ENCODE measurements at places on chromosomes 1 and 21. TPM values are rescaled to one million over a fixed set of nuclear protein-coding genes. Genes with fewer than 3 reads are reported as not detected.
A peak's percentile ranks its signal among the peaks of the same experiment; 100 is the strongest.

- peak; percentile 63 for ATAC-seq
These were observed 633.8 kb downstream of the PTPRC start for GRCh38 chr1:199272628-199273086.

DNA sequence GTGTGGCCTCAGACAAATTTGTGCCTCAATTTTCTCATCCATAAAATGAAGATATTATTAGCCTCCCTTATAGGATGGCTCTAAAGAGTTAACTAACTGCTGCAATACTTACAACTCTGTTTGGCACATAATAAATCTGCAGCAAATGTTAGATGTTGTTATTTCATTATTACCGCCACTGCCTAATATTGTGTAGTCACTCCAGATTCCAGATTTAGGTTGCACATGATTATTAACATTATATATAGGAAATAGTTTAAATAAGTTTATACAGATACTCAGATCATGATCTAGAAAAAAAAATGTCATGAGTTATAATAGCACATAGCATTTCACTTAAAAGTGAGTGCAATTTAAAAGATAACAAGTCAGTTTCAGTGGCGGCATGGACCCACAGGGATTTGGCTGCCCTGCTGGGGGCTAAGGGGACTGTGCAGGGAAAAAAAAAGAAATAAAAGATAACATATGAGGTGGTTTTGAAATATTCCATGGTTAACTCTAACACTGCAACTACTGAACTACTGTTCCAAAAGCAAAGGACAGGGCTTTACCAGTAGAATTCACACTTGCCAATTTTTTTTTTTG, 170.4 kb downstream of the TGFBR3 start:
- ATAC-seq, result no peak

DNA sequence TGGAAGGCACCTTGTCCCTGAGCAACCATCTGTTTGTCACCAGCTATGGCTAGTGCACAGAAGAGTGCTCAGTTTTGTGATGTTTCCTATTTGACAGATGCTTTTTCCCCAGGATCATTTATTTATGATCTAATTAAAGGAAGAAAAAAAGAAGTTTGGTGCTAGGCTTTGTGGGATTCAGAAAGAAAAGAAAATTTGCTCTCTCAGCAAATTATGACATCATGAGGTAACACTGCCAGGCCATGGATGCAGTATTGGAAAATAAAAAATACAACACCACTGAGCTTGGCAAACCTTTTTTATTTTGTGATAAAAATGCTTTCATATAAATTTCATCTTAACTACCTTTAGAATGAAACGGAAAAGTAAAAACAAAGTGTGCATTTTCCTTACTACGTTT, 15.5 kb upstream of the ADAM30 start:
- ATAC-seq, result no peak

- peak; percentile 40 for ATAC-seq
These were observed 62.3 kb downstream of the ZNF644 start for GRCh38 chr1:90959352-90960206.

- no peak for ATAC-seq
These were observed 857 bp upstream of the AK5 start for GRCh38 chr1:77280962-77281361.

DNA sequence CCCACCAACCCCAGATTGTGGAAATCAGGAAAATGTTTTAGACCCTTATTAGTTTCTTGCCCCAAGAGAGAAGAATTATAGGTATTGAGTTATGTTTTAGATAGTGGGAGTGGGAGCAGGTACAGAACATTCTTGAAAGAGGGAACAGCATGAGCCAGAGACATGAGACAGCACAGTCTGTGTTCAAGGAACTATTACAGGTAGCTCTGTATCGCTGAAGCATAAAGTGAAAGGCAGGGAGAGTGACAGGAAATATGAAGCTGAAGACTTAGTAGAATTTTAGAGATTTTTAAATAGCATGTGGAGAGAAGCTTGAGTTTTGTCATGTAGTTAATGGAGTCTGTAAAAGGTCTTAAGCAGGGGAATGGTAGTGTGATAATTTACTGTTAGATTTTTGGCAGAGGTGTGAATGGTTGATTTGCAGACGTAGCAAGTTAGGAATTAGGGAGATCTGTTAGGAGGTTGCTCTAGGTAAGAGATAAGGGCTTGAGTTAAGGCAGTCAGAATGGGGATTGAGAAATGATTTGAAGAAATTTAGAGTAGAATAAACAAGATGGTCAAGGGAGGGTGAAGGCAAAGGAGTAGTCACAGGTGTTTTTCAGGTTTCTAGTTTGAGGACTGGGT, 11.6 kb downstream of the SUCO start:
- no peak for ATAC-seq

DNA sequence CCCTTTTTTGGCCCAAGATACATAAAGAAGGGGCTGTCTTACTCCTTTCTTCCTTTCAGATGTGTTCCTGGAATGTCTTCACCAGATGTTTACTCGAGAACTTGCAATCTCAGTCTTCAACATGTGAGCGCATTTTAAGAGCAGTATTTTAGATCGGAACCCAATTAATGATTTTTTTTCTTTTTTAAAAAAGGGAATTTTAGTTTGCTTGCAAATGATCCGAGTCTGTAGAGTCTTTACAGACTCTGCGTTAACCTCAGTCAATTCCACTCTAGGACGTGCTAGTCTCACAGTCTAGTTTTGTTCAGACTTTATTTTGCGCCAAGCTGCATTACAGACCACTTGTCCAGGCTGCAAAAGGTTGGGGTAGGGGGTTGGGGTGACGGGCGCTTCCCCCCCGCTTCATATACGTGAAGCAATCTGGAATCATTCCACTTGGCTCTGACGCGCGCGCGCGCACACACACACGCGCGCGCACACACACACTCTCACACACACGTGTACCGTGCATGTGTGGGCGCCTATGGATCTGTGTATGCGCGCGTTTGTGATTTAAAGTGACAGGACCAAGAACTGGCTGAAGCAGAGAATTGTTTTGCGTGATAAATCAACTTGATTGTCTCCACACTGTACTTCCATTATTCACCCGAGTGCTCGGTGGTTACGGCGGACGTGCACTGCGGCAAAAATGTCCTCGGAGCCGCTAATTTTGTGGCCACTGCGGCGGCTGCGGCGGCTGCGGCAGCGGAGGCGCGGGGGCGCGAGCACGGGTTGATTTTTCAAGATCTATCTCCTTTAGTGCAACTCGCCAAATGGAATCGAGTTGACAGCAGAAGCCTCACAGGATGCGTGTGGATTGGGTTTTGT, 25.6 kb upstream of the NFIA start:
- peak; percentile 56 for ATAC-seq

DNA sequence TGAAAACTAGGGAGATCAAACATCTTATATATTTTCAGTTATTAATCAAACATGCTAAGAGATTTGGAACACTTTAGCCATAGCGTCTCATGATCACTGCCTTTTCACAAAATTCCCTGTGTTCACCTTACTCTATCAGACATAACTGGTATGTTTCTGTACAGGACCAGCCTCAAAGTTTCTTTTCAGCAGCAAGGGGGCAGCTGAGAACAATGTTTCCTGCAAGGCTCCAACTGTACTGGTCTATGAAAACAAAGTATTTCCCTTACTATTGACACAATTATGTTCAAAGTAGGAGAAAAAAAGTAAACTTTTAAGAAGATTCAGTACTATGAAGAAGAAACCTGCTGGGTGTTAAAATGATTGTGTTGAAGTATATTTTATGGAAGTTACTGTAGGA, 98.5 kb downstream of the ATF6 start:
- ATAC-seq, result no peak

DNA sequence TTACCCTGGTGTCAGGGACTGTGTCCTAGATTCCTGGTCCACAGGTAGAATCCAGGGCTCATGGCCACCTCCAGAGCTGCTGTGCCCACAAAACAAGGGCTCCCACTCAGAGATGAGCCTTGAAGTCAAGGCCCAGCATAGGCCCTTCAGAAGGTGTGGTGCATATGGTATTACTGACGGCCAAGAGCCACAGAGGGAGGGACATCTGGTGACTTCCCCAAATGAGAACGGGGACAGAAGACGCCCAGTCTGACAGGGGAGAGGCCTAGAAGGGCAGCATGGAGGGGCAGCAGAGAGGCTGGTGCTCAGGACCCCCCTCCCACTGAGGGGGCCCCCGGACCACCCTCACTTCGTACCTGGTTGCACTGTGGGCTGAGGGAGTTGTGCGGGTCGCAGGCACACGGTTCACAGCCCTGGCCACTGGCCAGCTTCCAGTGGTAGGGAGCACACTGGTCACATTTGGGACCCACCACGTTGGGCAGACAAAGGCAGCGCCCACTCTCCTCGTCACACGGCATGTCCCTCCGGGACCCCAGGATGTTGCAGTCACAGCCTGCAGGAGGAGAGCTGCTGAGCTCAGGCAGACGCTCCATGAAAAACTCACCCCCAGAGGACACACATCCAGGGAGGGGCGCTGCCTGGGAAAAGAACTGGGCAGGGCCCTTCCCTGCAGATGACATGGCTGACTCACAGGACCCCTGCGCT, 25.0 kb downstream of the LAMB3 start:
- ATAC-seq, result peak; percentile 3

Gene CYYR1
- total RNA-seq, result not detected

GRCh38 chr1:112040891-112041740, 51.6 kb upstream of the KCND3 start:
- ATAC-seq, result no peak

GRCh38 chr21:24224422-24224821, 1382.9 kb downstream of the MRPL39 start:
- ATAC-seq, result no peak

GRCh38 chr1:16397120-16397519, 30.1 kb downstream of the SZRD1 start:
- no peak for ATAC-seq

DNA sequence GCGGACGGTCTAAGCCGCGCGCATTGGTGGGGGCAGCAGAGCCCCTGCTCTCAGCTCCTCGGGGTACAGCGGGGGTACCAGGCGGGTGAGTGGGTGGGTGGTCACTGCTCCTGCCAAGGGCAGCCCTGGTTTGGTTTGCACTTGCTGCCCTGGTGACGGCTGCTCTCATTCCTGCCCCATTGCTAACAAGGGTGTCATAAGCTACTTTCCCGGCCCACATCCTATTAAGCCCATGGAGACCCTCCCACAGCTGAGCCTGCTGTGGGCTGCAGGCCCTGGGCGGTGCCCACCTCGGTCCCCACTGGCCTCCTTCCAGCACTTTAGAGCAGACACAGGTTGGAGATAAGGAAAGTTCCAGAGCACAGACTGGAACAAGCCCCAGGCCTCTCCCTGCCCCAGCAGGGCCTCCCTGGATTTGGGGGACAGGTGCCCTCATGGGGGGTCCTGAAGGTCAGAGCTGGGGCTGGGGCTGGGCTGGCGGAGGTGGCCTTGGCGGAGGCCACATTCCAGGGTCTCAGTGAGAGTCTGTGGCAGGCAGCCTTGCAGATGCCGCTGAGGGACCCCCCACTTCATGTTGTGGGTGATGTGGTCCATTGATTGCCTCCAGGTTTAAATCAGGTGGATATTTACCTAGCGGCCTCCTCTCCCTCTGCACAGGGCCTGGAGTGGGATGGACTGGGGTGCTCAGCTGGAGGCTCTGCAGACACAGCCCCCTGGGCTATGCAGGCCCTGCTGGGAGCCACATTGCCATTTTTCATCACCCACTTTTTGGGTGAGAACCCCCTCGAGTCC, 27.0 kb downstream of the COL18A1 start:
- ATAC-seq, result no peak

- no peak for ATAC-seq
These were observed 57.3 kb upstream of the CCDC190 start for GRCh38 chr1:162918151-162918754.

Gene C1orf56
- total RNA-seq, result 0.71 TPM

Gene GJC2
- 0.61 TPM for total RNA-seq

Gene SHC1
- total RNA-seq, result 60.9 TPM

Gene ZZZ3
- total RNA-seq, result 47.8 TPM
